ENCODE measurements at places on chromosomes 13 and 19. TPM values are rescaled to one million over a fixed set of nuclear protein-coding genes. Genes with fewer than 3 reads are reported as not detected.

RETN gene
- total RNA-seq, result 4.8 TPM

KLK15 gene
- total RNA-seq, result not detected

ALDH16A1 gene
- 41.8 TPM for total RNA-seq

FGF22 gene
- 1.1 TPM for total RNA-seq

KLHL1 gene
- not detected for total RNA-seq

COX7A1 gene
- total RNA-seq, result not detected

BST2 gene
- total RNA-seq, result 197 TPM

TEX26 gene
- total RNA-seq, result not detected

IGFL1 gene
- not detected for total RNA-seq

DNA sequence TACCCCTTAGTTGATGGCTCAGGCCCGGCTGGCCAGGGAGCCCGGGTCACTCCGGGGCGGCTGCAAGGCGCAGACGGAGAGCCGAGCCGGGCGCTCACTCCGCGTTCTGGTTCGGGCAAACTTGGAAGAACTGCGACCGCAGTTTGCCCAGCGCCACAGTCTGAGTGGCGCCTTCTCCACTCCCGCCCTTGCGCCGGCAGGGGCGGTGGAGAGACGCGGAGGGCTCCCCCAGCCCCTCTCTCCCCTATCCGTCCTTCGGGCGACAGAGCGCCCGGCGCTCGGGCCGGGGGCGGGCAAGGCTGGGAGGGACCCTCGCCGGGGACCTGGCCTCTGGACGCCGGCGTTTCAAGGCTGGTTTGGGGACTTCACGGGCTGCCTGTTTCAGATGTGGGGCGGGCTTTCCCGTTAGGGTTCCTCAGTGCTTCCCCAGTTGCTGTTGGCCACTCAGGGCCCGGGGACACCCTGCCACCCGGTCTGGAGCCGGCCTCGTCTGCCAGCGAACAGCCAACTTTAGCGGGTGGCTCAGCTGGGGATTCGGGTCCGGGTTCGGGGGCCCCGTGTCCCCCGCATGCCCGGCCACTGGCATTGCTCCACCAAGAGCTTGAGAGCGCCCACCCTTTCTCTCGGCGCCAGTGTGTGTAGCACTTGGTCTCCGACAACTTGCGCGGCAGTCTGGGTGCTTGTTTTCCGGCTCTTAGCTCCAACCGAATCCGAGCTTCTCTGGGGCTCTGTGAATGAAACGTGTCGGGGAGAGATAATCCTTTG is 1.5 kb downstream of the GPC6 start:
- DNase-seq, result no peak

DNA sequence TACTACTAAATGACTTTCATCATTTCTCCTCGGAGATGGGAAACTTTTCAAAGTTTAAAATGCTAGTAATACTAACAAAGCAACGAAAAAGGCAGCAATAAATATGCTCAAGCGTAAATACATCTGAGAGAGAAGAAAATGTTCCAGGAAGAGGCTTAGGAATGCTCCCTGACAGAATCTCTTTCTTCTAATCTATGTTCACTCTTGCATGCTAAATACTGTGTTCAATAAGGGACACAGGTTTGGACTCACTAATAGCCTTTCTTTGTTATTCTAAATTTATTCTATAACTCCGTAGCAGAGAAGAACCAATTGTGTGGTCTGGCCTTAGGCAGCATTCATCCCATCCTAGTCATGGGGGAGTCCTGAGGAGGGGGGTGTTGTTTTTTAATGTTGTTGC is 823.0 kb downstream of the PCDH9 start:
- DNase-seq, result no peak

- no peak for DNase-seq
Observed at GRCh38 chr13:97979556-97979955, 26.1 kb downstream of the IPO5 start.

- DNase-seq, result no peak
Observed at GRCh38 chr13:46536341-46536740, 16.6 kb upstream of the LRCH1 start.

GRCh38 chr13:66262330-66262729 is 967.8 kb downstream of the PCDH9 start:
- DNase-seq, result no peak

DNA sequence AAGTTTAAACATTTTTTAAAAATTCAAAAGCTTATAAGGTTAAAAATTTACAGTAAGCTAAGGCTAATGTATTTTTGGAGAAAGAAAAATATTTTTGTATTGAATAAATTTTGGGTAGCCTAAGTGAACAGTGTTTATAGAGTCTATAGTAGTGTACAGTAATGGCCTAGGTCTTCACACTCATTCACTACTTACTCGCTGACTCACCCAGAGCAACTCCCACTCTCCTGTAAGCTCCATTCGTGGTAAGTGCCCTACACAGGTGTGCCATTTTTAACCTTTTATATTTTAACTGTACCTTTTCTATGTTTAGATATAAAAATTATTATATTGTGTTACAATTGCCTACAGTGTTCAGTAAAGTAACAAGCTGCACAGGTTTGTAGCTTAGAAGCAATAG is 96.6 kb upstream of the FREM2 start:
- no peak for DNase-seq

DNA sequence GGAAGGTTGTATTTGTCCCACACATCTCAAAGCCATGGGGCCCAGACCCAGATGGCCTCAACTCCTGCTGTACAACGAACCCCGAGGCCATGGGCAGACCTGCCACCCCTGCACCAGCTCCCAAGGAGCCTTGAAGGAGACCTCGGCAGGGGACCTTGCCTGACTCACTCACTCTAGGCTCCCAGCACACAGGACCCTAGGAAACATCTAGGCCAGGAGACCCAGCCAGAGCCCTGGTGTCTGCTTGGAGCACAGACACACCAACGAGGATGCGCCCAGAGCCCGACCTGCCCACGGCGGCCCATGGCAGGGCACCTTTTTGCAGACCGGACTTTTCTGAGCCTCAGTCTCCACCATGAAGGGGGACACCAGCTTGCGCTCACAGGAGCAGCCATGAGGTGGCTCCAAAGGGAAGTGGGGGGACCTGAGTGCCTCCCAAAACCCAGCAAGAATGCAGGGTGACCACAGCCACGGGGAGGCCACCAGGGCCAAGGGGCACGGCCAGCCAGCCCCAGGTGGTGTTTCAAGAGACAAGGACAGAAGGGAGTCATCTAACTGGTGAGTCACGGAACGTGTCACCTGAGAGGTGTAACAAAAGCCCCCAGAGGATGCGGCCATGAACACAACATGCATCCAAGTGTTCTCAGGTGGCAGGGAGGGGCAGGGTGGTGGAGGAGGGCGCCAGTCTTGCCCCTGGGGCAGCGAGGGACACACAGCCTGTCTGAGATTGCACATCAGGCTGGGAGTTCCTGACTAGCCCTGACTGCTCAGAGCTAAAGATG is 4.9 kb upstream of the CERS1 start:
- DNase-seq, result no peak

DNA sequence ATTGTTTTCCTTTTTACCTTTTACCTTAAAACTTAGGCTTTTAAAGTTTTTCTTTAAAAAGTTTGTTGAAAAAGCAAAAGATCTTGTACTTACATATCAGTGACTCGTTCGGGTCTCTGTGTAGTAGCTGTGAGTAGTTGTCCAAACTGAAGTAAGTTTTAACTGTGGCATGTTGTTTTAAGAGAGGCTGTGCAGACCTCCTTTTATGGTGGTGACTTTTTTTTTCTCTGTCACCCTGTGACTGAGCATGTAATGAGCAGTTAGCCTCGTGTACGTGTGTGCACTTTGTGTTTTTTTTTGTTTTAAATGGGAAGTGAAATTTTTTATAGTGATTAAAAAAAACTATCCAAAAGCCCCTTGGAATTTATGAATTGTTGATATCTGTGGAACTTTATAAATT is at the start of gene GPR183:
Gene GPR183, minus strand, starts transcription at position 153 of the 400 bp plus-strand sequence. CDS start 11,254 bp downstream, outside the sequence.
- DNase-seq, result no peak

DNA sequence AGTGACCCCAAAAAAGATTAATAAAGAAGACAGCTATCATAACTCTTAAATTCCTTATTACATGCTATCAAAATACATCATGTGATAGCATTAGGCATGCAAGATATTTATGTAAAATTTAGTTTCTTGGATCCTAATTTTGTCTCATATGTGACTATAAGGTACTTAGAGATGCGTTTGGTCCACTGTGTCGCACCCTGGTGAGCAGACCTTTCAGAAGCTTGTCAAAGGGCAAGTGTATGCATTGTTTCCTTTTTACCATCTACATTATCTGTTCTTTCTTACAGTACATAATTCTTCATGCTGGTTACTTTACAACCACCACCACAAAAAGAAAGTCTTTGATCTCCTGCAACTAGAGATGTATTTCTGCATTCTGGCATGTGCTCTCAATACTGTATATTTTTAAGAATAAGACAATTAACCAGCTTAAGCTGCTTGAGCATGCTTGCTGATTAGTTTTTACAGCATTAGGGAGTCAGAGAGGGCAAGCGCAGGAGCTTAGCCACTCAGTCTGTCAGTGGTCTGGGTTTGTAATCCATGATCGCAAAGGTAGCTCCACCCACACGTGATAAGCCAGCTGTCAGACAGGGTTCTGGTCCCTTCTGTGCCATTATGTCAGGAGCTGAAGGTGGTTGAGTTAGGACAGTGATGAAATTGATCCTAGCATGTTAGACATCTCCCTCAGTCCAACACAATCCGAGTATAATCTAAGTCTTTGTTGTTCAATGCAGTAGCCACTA is 500.9 kb downstream of the MYO16 start:
- DNase-seq, result no peak

- DNase-seq, result no peak
Observed at GRCh38 chr13:49858178-49858856, 65.8 kb upstream of the KPNA3 start.

DNA sequence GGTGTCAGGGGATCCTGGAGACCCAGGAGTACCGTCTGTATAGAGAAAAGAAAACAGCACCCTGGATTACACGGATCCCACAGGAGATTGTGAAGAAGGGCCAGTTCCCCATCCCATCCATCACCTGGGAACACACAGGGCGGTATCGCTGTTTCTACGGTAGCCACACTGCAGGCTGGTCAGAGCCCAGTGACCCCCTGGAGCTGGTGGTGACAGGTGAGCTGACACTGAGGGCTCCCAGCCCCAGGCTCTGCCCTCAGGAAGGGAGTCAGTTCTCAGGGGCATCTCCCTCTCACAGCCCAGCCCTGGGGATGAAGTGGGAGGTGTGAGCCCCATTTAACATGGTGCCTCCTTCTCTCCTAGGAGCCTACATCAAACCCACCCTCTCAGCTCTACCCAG is 1.3 kb downstream of the LILRA1 start:
- DNase-seq, result no peak

- no peak for DNase-seq
Observed at GRCh38 chr19:38908911-38909310, 3.1 kb downstream of the CCER2 start.

- no peak for DNase-seq
Observed at GRCh38 chr13:21235174-21235573, 58.7 kb downstream of the MRPL57 start.

GRCh38 chr19:42424345-42424707 is 2.9 kb downstream of the LIPE start:
- DNase-seq, result no peak

GRCh38 chr19:51166846-51167490 is 24.9 kb downstream of the SIGLEC7 start:
- DNase-seq, result peak; percentile 67

All from activated naive CD8-positive, alpha-beta T cell treated with anti-CD3 and anti-CD28 coated beads, Interleukin-2, amount 10 ng/mL, durations not matched to agents 7 days and 5 days (primary cell).